ENCODE measurements at places on chromosomes 16 and 17.

GRCh38 chr17:5753421-5753820 lies 169.1 kb upstream of the NLRP1 start:
- DNase-seq, result no peak

DNA sequence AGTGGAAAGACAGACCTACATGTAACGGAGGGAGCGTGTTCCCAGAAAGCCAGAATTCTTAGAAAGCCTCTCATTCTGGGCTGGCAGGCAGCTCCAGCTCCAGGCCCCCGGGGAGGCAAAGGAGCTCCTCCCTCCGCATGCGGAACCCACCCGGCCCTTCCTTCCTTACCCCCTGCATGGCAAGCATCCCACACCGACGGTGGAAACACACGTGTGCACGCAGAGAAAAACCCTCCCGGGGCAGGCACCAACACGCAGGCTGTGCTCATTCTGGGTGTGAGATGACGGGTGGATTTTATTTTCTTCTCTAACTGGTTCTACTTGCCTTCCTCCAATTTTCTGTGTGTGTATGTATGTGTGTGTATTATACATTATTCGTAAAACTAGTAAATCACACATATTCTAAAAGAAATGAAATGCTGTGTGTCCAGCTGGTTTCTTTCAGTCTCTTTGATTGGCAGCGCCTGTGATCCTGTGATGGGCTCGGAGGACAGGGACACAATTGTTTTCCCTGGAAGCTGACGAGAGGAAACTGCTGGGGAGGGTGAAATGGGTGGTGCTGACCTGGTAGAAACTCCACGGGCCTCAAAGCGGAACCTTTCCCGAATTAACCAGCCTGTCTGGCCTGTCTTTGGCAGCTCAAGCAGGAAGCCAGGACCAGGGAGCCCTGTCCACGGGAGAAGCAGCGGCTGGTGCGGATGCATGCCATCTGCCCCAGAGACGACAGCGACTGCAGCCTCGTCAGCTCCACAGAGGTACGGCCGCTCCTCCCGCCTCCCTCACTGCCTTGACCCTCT lies 22.2 kb downstream of the CARD14 start:
- DNase-seq, result no peak

GRCh38 chr16:12655537-12655936 lies 148.2 kb downstream of the CPPED1 start:
- no peak for DNase-seq

DNA sequence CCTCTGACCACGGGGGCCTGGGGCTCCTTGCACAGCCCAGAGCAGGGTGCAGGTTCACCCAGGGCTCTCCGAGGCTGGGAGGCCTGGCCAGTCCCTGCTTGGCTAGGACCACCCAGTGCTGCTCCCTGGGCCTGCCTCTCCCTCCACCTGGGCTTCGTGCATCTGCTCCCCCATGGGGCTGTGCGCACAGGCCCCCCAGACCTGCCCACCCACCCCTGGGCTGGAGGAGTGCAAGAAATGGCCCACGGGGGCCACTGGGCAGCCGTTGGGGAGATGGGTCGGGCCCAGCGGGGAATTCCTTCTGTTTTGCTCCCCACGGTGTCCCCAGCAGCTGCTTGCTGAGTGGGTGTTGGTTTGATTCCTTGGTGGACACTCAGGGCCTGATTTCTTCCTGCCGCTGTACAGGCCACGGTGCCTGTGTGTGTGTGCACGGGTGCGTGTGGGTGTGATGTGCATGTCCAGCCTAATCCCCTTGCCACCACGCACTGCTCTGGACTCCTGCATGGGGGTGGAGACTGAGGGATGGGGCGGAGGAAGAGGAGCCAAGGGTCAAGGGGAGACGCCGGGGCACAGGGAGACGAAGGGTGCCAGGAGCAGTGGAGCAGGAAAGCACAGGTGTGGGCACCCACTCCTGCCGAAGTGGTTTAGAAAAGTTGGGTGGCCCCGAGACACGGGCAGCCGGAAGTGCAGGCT lies 8.5 kb downstream of the PRSS27 start:
- DNase-seq, result no peak

- DNase-seq, result no peak
These were observed 4.0 kb upstream of the KAT8 start for GRCh38 chr16:31113121-31114120.

DNA sequence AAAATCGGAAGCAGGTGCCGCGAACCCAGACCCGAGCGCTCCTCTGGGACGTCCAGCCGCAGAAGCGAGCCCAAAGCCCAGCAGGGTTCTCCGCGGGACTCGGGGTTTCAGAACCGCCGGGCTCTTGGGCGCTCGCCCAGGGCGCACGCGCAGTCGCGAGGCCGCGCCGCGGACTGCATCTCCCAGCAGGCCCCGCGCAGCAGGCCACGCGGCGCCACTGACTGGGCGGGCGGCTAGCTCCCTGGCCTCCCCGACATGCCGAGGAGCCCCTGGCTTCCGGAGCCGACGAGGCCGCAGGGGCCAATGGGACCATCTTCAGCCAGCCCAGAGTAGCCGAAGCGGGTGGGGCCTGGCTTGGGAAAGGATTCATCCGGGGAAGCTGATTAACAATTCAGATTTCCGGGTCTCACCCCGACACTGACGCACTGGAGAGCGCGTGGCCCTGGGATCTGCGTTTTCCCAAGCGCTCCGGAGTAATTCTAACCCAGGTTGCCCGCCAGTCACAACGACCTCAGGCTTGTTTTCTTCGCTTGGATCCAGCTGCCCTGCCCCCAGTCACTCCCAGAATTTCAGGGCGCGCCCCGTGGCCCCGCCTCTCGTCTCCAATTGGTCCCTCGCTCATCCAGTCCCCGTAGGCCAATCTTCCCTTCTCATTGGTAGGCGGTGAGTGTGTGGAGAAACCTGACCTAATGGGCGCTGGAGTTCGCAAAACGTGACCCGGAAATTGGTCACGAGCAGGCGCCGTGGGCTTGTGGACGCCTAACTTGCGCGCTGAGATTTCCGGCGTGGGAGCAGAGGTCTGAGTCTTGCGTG lies at the start of gene ZNF263:
ZNF263 (plus strand) TSS at position 762 of the 813 bp plus-strand sequence. CDS start 328 bp downstream, outside the sequence.
- DNase-seq, result peak; percentile 90

DNA sequence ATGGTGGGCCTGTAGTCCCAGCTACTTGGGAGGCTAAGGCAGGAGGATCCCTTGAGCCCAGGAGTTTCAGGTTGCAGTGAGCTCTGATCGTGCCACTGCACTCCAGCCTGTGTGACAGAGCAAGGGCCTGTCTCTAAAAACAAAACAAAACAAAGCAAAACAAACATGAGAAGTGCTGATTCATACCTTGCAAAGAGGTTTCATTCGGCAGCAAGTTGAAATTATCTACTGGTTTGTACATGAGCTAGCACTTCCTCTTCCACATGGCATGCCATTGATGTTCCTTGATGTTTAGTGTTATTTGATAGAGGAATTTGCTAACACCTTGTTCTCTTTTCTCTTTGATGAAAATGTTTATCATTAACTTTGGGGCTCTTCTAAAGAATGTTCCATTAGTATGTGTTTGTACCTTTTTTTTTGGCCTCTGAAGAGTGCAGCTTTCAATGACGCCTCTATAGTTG lies 50.6 kb downstream of the SPECC1 start:
- DNase-seq, result no peak

GRCh38 chr16:48075398-48075797 lies 80.4 kb downstream of the ABCC12 start:
- no peak for DNase-seq

- DNase-seq, result no peak
These were observed 5.9 kb upstream of the KPNA2 start for GRCh38 chr17:68029512-68030215.

GRCh38 chr16:75653922-75654321 lies 6.3 kb downstream of the TERF2IP start:
- no peak for DNase-seq

DNA sequence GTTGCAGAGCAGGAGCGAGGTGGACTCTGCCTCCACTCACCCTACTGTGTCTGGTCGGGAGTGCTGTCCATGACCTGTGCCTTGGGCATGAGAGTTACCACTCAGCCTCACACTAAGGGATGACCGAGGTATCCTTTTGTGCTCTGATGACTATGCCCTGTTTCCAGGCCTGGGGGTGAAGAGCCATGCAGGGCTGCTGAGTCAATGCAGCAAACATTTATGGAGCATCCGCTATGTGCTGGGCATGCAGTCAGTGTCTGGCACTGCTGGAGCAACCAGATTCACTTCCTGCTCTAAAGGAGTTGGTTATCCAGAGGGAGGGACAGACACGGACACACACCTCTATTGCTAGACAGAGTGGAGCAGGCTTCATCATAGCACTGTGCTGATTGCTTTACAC lies 7.6 kb upstream of the HNF1B start:
- no peak for DNase-seq

GRCh38 chr16:81738783-81739496 lies 40.2 kb upstream of the PLCG2 start:
- DNase-seq, result no peak

GRCh38 chr16:73326770-73327470 lies 279.0 kb upstream of the ZFHX3 start:
- no peak for DNase-seq

DNA sequence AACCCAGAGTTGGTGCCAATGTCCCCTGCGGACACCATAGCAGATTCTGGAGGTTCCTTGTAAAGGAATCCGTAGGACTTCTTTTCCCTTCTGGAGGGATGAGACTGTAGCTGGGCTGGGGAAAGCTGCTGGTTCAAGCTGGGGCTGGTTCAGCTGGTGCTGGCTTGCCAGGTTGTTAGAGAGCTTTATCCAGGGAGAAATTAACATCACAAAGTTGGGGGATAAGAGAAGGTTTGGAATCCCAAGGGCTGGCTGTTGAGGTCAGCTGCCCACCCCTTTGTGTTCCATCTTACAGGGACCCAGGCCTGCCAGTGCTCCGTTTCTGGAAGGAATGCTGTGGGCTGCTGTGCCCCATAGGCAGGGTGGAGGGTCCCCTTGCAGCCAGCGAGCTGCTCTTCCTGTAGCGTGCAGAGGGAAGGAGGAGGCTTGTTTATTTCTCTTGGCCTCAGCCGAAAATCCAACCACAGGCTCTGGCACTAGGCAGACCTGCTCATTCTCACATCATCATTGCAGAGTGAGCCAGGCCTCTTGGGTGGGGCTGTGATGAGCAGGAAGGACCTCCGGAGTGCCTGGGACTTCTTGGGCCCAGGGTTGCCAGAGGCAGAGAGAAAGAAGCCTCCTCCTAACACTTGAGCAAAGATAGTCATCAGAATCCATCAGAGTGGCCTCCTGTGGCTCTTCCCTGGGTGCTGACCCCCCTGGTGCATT lies 251.1 kb downstream of the SEC14L1 start:
- DNase-seq, result peak; percentile 44

DNA sequence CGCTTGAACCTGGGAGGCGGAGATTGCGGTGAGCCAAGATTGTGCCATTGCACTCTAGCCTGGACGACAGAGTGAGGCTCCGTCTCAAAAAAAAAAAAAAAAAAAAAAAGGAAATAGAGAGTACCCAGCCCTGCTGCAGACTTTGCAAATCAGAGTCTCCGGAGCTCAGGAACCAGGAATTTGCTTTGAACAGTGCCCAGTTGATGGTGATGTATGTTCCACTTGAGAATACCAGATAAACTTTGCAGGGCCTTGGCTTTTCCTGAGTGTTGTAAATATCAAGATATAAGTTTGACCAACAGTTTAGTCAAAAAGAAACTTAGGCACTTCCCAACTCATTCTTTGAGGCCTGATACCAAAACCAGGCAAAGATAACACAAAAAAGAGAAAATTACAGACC lies 30.6 kb upstream of the MAP3K14 start:
- DNase-seq, result no peak

DNA sequence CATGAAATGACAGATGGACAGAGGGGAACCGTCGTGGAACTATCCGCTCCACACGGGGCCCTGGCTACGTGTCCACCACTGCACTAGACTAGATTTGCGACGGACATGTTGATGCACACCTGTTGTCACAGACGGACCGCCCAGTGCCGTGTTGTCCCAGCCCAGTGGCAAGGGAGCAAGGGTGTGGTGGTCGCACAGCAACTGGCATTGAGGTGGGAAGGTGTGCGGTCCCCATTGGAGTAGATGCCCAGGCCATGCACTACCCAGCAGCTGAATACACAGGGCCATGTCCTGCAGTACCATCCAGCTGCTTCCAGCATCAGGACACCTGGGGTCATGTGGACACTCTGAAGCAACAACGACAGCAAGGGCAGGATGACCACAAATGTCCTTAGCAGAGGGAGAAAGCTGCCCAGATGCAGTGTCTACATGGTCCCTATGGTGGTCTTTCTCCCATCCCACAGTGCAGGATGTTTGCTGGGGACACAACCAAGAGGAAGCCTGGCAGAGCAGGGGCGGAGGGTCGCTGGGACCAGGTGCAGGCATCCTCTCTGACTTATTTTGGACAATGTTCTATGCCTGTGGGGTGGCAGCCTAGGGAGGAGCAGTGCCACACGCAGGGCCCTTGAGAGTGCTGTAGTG lies 8.8 kb downstream of the FOXF1 start:
- no peak for DNase-seq

DNA sequence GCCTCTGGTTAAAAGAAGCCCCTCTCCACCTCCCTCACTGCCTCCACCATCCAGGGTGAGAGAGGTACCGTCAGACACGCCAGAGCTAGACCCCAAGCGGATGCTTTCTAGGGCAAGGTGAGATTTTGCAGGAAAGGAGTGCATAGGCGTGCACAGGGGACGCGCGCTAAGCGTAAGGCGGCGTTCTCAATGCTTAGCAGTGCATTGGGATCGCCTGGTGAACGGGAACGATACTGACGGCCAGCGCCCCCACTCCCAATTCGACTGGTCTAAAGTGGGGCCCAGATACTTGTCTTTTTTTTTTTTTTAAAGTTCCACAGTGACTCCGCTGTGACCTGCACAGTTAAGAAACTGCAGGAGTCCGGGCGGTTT lies 57.9 kb upstream of the CREBBP start:
- no peak for DNase-seq

DNA sequence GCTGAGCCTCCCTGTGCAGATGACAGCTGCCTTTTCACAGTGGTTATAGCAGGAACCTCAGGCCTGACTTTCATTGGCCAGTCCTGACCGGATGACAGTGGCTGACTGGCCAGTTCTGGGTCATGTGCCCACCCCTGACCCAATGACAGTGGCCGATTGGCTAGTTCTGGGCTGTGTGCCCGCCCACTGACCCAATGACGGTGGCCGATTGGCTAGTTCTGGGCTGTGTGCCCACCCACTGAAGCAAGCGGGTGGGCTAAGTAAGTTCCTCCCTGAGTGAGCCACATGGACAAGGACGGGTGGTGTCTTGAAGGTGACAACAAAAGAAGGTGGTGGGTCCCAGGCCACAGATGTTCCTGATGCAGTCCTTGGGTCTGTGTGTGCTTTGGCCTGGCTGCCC lies 9.5 kb downstream of the DEF8 start:
- no peak for DNase-seq

All from activated T-cell treated with anti-CD3 and anti-CD28 coated beads for 24 hours (primary cell).